ENCODE measurements at places on chromosomes 3 and 15.

DNA sequence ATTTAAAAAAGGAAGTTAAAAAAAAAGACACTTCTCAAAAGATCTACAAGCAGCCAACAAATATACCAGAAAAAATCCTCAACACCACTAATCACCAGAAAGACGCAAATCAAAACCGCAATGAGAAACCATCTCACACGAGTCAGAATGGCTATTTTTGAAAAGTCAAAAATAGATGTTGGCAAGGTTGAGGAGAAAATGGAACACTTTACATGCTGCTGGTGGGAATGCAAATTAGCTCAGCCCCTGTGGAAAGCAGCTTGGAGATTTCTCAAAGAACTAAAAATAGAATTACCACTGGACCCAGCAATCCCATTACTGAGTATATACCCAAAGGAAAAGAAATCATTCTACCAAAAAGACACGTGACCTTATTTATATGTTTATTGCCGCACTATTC lies 574.7 kb upstream of the ADAMTS9 start:
- no peak for DNase-seq

DNA sequence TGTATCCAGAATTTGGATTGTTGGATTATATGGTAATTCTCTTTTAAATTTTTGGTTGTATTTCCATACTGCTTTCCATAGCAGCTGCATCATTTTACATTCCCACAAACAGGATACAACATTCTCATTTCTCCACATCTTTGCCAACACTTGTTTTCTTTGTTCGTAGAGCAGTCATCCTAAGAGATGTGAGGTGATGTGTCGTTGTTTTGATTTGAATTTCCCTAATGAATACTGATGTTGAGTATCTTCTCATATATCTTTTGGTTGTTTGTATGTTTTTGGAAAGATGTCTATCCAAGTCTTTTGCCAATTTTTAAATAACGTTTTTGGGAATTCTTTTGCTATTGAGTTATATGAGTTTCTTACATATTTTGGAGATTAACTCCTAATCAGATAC lies 93.6 kb downstream of the GMNC start:
- DNase-seq: no peak

DNA sequence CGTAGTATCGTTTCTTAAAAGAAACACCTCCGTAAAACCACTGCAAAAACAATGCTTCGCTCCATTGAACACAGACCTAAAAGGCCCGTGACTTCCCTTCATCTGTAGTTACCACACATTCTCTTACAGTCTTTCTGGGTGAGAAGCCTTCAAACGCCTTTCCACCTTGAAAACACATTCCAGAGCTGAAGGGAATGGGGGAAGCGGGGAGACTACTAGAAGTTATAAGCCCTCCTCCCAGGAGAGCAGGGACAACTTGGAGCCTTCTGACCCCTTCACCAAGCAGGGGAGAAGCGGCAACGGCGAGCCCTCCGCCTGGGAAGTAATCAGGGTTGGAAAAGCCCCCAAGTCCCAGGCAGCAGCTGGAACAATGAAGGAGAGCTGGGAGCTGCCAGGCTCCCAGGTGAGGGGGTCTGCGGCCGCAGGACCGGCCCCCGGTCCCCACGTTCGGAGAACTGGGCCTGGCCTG lies 461 bp downstream of the SECISBP2L start:
- DNase-seq: no peak

DNA sequence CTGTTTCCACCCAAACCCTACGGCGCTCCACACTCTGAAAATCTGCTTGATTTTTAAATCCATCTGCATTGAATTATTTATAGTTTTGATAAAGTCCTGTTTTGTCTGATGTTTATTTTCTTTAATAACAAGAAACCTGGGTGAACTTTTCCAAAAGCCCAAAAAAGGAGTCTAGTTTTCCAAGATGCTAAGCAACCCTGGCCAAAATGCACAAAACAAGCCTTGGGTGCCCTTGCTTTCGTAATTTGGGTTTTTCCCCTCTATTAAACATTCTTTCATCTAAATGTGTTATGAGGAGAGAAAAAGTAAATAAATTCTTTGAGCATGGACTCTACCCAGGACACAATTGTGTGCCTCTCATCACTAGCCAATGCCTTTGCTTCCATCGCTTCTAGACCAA lies 468.9 kb downstream of the MCTP2 start:
- DNase-seq: no peak

GRCh38 chr15:53955396-53955795 lies 22.8 kb upstream of the UNC13C start:
- DNase-seq: no peak

- DNase-seq: no peak
These were observed 117.3 kb upstream of the FLNB start for GRCh38 chr3:57890874-57891273.

- DNase-seq: no peak
These were observed 22.1 kb downstream of the CLEC3B start for GRCh38 chr3:45048244-45048643.

GRCh38 chr3:142057331-142057725 lies 92.0 kb downstream of the TFDP2 start:
- DNase-seq: no peak

DNA sequence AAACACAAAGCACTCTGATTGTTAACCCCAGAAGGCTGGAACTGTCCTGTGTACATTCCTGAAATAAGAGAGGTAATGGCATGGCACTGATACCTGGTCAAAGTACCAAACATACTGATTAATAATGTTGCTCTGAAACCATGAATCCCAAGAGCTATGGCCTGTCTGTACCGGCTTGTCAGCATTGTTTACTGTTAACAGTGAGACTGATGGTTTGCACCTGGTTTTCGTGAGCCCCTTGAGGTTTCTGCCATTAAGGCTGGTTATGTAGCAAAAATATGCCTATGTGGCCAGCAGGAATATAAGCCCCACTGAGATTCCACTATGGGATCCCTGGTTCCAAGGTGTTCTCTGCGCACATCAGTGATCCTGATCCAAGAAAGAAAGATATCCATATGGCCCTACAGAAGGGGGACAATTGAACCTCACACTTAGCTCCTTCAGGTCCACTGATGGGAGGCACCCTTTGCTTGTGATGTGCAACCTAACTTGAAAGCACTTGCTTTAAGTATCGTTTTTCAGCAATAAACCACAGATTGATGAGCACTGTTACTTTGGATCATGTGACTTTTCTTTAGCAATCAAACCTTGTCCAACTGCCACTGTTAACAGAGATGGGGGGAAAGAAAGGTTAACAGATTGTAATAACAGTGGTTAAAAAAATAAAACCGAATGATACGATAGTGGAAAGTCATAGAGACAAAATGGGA lies 65.2 kb downstream of the TBL1XR1 start:
- no peak for DNase-seq

DNA sequence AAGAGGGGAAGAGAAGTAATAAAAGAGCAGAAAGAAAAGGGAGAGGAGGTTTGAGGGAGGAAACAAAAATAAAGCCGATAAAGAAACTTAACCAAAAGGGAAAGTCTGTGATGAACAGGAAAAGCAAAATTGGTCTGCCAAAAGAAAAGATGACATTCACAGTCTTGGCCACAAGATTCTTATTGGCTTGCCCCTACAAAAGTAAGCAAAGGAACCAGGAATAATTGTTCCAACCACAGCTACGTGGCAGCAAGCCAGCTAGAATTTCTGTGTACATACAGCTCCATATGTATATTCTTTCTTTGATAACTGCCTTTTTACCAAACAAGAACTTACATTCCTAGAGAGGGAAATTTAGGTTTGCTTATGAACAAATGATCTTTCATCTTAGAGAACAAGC lies 79.6 kb downstream of the MLH1 start:
- DNase-seq: no peak

- DNase-seq: no peak
These were observed 1.4 kb downstream of the DVL3 start for GRCh38 chr3:184156522-184156955.

DNA sequence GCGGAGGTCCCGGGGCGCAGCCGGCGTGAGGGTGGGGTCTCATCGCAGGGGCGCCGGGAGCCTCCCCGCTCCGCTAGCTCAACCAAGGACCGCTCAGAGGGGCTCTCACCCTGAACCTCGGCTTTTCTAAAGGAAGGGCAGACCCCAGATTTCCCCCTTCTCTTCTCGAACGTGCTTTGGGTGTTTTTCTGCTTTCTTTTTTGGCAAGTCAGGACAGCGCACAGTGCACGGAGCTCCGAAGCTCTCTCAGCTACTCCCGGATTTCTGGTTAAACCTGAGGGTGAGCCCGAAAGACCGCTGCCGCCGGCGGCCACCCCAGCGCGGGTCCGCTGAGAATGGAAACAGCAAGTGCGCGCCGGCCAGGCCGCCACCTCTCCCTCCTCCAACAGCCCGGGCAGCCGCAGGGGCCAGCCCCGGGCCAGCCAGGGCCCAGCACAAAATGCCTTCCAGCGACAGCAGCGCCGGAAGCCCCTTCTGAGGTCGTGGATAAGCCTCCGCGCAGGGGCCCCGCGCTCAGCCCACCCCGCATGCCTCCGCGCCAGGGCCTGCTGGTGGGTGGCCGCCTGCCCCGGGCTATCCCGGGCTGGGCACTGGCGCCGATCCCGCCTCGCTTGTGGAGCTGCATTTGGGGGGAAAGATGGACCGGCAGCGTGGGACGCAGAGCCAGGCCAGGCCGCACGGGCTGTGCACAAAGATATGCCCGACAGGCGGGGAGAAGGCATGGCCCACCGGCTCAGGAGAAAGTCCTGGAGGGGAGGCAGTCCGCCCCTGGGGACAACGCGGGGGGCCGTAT lies 8.2 kb upstream of the OCA2 start:
- no peak for DNase-seq

GRCh38 chr15:59696332-59696731 lies 7.2 kb upstream of the BNIP2 start:
- DNase-seq: no peak

DNA sequence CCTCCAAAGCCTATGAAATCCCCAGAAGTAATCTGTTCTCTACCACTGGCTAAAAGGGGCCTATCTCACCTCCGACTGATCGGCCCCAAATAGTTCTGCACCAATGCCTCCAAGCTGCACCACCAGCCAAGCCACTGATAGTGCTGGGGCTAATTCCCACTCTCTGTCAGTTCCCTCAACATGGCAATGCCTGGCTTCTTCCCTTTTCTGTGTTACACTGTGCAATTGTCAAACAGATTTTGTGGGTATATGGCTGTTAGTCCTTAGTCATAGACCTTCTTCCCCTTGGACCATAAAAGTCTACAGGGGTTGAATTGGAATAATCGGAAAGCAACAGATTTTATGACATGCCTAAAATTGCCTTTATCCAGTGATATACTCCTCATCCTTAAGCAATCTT lies 9.3 kb upstream of the UBE2E2 start:
- DNase-seq: no peak

DNA sequence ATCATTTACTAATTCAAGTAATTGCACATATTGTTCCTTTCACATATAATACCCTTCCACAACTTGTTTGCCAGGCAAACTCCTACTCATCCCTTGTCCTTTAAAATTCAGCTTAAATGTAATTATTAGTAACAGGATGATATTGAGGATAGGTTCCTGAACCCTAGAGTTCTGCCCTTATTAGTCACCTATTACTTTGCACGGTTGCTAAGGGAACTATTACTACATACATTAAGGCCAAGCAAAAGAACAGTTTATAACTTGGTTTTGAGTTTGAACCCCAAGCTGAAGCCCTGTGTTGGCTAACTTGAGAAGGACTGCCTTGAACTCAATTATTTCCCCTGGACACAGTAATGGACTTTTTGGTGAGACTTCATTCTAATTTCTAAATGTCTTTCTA lies 529.7 kb downstream of the IGSF11 start:
- no peak for DNase-seq

- DNase-seq: no peak
These were observed 726.0 kb upstream of the CFAP20DC start for GRCh38 chr3:59775761-59776325.

GRCh38 chr3:6262010-6262409 lies 598.9 kb upstream of the GRM7 start:
- DNase-seq: no peak

DNA sequence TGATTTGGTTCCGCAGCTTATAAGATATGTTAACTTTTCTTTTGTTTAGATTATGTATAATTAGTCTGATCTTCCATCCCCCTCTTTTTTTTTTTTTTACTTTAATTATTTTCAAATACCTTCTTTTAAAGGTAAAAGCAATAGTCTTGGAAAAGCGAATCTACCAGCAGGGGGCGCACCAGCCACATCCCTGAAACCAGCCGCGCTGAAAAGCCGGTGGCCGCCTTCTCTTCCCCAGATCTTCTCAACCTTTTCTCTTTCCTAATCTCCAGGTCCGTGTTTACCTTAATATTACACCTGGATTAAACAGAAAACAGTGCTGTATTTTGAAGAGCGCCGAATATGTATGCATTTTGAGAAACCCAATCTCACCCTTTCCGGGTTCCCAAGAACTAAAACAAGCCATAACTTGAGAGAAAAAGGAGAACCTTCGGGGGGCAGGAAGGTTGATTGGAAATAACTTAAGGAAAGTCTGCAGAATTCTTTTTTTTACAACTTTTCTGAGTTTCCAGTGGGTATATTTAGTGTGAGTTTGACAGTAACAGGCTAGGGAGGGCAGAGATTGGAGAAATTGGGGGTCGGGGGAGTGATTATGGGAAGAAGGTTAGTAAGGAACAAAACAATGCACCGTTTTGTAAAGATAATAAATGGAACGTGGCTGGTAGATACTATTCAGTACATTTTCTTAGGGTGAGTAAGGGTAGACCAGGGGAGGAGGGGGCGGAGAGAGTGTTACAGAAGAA lies 2.0 kb upstream of the SOX2 start:
- peak; percentile 87 for DNase-seq

GRCh38 chr15:78080088-78080460 lies 2.6 kb upstream of the TBC1D2B start:
- no peak for DNase-seq

- DNase-seq: no peak
These were observed 103.7 kb upstream of the CD96 start for GRCh38 chr3:111438283-111438682.

GRCh38 chr3:127677541-127678314 lies 5.0 kb downstream of the ABTB1 start:
- no peak for DNase-seq

- peak; percentile 17 for DNase-seq
These were observed 48.0 kb upstream of the TSPAN3 start for GRCh38 chr15:77118882-77119321.

- DNase-seq: no peak
These were observed 39.3 kb downstream of the KY start for GRCh38 chr3:134611516-134611915.

GRCh38 chr3:160885791-160886286 lies 129.8 kb downstream of the PPM1L start:
- DNase-seq: peak; percentile 54

DNA sequence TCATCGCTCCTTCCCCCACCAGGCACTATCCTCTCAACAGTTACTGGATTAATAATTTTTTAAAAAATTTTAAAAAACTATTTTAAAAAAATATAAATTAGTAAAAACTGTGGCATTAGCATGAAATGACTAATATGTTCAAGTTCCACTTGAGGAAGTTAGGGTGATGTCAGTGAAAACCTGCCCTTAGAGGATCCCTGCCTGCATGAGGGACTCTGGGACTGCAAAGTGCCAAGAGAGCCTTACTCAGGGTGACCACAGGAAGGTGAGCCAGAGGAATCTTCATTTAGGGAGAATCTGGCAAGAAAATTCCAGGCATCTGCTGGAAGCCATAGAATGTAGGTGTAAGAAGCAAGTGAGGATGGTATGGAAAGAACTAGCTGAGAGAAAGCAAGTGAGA lies 157.7 kb upstream of the BCL6 start:
- no peak for DNase-seq

- DNase-seq: no peak
These were observed 25.1 kb downstream of the SSUH2 start for GRCh38 chr3:8619548-8619947.

- no peak for DNase-seq
These were observed 14.4 kb downstream of the RTP1 start for GRCh38 chr3:187211532-187212195.

- peak; percentile 34 for DNase-seq
These were observed 98.0 kb downstream of the KCNAB1 start for GRCh38 chr3:156218353-156218744.

All from NCI-H1417 treated with DMSO at 0.1 percent for 48 hours (cell line).